ENCODE measurements at places on chromosomes 4 and X.

DNA sequence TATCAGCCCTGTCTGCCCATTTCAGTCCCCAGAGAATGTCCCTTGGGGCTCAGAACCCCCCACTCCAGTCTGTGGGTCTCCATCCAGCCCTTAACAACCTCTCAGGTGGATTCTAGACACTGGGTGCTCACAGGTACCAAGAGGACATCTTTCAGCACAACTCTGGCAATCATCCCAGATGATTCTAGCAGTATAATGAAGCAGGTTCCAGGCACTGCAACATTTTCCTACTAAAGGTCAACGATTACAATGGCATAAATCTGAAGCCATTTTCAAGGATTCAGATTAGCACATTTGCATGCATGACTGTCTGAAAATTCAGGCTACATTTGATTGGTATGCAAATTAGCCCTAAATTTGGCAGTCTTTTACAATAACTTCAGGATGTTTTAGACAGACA, 10.0 kb downstream of the SLC2A9 start:
- no peak for DNase-seq

GRCh38 chr4:87030755-87031441, 96.1 kb downstream of the AFF1 start:
- DNase-seq = no peak

- DNase-seq = no peak
These were observed 517.7 kb downstream of the BCOR start for GRCh38 chrX:39580043-39580442.

DNA sequence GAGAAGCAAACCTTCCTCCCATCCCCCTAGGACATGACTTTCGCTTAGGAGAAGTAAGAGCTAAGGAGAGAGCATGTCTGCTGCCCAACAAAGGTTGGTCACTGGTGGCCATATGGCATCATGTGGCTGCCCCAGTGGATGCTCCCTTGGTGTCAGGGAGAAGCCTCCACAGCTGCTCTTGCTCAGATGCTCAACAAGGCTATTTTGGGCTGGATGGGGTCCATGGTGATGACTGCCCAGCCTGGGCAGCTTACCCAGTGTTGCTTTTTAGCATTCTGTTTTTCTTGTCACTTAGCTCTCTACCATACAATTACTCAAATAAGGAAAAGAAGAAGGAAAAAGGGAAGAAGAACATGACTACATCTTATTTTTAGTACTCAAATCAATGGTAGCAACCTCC, 48.9 kb upstream of the PPARGC1A start:
- DNase-seq = no peak

DNA sequence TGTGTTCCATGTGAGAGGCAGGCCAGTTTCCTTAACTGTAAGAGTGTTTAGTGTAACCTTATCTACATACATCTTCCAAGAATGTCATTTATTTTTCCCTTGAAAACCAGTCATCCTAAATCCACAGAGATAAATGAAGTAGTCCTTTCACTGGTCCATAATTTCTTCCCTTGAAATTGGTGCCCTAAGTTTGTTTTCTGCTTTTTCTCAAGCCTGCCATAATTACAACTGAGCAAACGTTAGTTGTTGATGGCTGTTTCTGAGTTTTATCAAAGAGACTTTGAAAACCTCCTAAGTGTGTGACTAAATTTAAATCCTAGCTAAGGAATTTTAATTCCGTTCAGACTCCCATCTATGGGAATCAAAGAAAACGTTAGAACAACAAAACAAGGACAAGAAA, 3.6 kb upstream of the TDO2 start:
- no peak for DNase-seq
